ENCODE measurements at places on chromosomes 5 and 9.

- no peak for DNase-seq
These were observed 15.9 kb upstream of the SLC2A6 start for GRCh38 chr9:133494636-133495326.

GRCh38 chr9:84620338-84620737 is 49.2 kb upstream of the NTRK2 start:
- DNase-seq, result no peak

DNA sequence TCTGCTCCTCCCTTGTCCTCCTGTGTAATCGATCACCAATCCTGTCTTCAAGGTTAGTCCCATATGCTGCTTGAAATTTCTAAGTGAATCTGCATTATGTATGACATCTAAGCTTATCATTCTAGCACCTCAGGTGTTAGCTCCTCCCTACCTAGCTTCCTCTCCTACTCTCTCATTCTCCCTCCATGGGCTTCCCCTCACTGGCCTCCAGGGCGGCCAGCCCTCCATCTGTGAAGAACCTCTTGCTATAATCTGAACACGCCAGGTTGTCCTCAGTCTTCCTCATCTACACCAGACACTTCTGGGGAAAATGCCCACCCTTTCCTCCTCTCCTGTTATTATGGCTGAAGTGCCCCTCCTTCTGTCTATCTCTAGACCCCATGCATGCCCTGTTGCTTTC is 599.3 kb upstream of the KLF4 start:
- DNase-seq, result no peak

DNA sequence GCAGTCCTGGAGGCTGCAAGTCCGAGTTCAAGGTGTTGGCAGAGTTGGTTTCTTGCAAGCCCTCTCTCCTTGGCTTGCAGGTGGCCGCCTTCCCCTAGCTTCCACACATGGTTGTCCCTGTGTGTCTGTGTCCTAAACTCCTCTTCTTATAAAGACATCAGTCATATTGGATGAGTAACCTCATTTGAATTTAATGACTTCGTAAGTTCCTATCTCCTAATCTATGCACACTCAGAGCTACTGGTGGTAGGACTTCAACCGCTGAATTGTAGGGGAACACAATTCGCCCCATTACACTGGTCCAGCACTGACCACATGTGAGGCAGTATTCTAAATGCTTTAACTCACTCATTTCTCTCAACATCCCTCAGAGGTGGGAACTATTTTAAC is 25.9 kb upstream of the ADAMTS2 start:
- DNase-seq, result no peak

- no peak for DNase-seq
These were observed 31.6 kb downstream of the TAF11L14 start for GRCh38 chr5:17665836-17666235.

DNA sequence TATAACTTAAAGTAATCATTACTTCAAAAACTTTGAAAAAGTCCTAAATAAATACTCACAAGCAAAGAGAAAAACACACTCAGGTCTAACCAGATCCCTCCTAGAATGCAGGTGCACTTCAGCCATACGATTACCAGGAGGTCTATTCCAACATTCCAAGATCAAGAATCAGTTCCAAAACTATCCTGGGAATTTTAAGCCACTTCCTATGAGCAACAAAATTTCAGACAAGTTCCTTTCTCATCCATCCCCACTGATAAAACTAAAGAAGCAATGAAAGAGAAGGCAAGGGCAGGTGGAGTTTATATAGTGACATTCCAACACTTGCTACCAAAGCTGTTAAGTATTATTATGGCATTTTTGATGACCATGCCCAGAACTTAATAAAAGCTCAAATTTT is 29.6 kb downstream of the MLLT3 start:
- DNase-seq, result no peak

DNA sequence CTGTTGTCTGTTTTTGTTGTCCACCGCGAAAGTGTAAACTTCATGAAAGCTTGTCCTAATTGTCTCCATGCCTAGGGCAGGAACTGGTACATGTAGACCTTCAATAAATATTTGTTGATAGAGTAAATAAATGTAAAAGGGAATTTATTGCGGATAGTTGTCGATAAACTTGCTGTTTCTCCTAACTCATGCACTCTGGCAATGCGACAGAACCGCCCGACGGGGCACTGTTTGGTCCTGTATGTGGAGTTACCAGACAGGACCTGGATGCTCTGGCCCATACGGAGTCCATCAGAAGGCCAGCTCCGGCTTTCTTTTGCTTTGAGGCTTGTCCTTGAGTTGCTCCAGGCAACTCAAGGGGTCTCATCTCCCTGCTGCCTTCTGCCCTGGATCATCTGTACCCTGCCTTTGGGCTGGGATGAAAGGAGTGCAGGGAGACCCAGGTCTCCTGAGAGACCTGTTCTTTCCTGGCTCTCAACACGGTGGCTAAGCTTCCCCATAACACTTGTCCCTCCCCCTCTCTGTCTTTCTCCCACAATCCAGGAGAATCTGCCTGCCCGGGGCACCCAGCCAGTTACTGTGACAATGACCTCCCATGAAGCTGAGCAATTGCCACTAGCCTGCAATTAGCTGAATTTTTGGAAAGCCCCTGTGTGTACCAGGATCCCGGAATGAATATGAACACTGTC is 149.5 kb upstream of the PTCH1 start:
- no peak for DNase-seq

- DNase-seq, result no peak
These were observed 935.2 kb upstream of the DMAC1 start for GRCh38 chr9:8734760-8735159.

DNA sequence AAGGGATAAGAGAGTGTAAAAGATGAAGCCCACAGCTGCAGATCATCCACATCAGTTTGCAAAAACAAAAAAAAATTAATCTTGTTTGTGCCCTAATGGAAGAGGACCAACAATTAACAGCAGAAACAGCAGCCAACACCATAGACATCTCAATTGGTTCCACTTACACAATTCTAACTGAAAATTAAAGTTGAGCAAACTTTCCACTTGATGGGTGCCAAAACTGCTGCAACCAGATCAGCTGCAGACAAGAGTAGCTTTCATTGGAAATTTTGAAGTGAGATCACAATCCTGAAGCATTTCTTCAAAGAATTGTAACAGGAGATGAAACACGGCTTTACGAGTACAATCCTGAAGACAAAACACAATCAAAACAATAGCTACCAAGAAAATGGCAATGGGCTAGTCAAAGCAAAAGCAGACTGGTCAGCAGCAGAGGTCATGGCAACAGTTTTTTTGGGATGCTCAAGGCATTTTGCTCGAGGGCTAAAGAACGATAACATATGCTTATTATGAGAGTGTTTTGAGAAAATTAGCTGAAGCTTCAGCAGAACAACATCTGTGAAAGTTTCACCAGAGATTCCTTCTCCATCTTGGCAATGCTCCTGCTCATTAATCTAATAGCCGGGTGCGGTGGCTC is 4.1 kb upstream of the RBM27 start:
- no peak for DNase-seq

- no peak for DNase-seq
These were observed 54.4 kb upstream of the LRRTM2 start for GRCh38 chr5:138929571-138929955.

- DNase-seq, result peak; percentile 77
These were observed 4.9 kb downstream of the NEK6 start for GRCh38 chr9:124262649-124262972.

DNA sequence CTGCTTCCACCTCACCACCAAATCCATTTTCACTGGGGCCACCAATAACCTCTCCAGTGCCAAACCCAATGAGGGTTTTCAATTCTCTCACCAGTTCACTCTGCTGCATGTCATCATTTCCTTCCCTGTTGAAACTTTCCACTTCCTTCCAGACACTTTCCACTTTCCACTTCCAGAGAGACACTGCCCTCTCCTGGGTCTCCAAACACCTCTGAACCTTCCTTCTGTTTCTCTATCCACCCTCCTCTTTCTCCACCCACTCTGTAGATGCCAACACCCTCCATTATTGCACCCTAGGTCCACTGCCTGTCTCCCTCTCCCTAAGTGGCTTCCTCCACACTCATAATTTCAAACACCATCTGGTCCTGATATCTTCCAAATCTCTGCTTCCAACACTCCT is 39.6 kb downstream of the PDE6A start:
- no peak for DNase-seq

DNA sequence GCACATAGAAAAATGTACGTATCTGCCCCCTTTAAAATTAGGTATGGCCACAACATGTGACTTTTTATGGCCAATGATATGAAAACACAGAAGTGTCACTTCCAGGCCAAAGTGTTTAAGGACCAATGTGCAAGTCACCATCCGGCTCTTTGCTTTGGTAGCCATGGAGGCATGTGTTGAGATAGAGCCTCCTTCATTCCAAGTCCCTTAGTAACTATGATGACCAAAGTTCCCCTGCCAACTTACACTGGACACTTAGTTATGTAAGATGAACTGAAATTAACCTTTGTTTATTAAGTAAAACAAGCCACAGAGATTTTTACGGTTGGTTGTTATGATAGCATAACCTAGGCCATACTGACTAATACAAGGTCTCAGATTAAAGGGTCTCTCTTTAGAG is 51.0 kb downstream of the FBN2 start:
- DNase-seq, result no peak

DNA sequence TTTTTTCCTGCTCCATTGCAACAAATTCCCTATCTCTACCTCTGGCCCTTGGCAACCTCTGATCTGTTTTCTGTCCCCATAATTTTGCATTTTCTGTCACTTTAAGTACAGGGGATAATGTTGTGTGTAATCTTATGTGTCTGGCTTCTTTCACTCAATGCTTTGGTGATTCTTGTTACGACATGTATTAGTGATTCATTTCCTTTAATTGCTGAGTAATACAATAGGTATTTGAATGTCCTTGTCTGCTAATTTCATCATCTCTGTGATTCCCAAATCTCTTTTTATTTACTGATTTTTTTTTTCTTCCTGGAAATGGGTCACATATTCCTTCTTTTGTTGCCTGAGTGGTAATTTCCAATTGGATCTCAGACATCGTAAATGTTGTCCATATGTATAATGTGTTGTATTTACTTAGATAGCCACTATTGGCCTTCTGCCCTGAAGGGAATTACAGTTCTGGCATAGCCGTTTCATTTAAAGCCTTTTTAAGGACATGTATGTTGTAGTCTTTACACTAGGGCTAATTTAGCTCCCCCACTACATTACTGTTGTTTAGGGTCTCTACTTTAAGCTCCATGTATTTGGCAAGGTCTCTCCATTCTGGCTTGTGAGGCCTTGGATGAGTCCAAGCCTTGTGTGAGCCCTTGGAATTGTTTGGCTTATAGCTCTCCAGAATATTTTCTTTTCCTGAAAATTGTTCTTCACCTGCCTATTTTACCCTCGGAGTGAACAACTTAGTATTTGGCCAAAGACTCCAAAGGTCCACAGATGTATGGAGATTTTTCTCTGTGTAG is 683.8 kb downstream of the LRRC70 start:
- DNase-seq, result no peak

- DNase-seq, result no peak
These were observed 7.9 kb downstream of the TLE4 start for GRCh38 chr9:79579624-79580023.

- DNase-seq, result no peak
These were observed 10.0 kb downstream of the SLIT3 start for GRCh38 chr5:169290895-169291294.

DNA sequence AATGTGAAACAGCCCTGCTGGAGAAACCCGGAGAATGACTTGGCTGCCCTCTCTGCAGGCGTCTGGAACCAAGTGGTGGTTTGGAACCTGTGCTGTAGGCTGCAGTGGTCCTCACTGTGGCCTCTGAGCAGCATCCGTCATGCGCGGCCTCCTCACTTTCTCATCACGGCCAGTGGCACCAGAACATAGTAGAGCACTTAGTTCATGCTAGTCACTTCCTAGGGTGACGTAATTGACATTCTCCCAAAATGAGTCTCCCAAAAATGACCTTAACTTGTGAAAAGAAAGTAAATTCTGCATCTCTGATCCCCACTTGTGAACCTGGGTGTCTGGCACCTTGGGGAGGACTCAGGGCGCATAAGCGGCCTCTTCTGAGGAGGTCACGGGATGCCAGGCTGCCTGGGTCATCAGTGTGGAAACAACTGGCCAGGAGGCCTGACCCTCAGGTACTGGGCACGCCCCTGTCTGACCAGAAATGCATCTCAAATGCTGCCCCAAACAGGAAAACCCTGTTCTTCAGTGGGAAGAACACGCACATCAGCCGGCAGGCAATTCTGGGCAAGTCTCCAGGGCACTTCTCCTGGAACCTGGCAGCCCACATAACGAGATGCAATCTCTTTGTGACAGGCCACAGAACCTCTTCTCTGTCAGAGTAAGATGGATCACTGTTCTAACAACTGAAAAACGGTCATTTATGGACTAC is 36.6 kb upstream of the SPTLC1 start:
- DNase-seq, result no peak

DNA sequence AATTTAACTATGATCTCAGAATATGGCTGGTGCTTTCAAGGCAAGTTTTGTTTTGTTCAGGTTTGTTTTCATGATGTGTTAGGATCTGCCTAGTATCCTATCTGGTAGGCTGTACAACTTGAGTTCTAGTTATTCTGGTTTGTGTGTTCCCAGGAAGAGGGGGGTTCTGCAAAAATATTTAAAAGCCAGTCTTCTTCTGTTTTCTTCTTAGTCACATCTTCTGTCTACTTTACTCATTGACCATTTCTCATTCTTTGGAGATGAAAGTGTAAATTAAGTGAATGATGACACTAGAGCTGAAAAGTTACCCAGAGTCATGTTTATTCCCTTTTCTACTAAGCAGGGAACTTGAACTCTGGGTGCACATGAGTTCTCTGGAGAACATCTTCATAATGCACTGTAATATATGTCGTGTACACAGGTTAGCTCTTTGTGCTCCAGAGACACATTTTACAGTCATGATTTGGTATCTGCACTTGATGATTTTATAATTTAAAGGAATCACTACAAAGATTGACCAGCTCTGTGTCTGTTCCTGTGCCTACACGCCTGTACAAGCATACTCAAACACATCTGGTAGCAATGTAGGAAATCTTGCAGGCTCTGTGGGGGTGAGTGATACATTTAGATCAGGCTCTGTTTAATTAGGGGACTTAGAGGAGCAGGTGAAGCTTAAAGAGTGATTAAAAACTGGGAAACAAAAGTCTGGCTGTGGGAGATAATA is 5.0 kb downstream of the SMAD5 start:
- no peak for DNase-seq

DNA sequence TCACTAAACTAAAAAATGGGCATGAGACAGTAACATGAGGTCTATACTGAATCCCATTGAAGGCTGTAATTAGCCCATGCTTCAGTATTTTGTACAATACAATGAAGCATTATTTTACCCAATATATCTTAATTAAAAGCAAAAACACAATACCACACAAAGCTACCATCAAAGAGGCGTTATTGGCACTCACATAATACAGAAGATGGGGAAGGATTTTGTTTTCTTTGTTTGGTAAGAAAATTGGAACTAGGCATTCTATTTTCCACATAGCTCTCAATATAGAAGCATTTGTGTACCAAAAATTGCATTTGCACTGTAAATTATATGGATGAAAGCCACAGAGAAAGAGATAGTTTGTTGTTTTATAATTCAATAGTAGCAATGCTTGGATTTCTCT is 761.0 kb downstream of the EFNA5 start:
- no peak for DNase-seq

DNA sequence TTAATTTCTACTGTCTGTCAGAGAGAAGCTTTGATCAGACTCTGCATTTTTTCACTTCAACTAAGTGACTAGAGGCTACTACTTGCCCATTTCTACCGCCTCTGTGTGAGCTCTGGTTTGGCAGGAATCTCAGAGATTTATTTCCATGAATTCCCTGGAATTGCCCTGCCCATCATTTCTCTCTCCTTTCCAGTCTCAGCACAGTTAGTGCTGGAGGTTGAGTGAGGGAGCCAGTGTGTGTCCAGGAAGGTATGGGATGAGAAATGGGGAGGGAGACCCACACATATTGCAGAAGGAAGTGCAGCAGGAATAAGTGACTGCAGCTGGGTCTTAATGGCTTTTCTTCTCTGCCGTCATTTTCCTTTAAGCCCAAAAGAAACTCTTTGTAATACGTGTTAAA is 443.1 kb upstream of the ZNF462 start:
- DNase-seq, result no peak
